ENCODE measurements at places on chromosomes 12 and 14. TPM values are rescaled to one million over a fixed set of nuclear protein-coding genes. Genes with fewer than 3 reads are reported as not detected.

- H3K36me3 ChIP-seq: no peaks in the 10 kb centered on the region
- no peak overlapping the region for H3K27ac ChIP-seq
- peaks cover 5% of the 10 kb centered on the region for H3K27me3 ChIP-seq
- H3K4me3 ChIP-seq: no peak overlapping the region
- H3K4me1 ChIP-seq: no peaks in the 10 kb centered on the region
- DNase-seq: no peak
Measured at GRCh38 chr12:67999244-67999643, 10.0 kb downstream of the IFNG-AS1 start.

DNA sequence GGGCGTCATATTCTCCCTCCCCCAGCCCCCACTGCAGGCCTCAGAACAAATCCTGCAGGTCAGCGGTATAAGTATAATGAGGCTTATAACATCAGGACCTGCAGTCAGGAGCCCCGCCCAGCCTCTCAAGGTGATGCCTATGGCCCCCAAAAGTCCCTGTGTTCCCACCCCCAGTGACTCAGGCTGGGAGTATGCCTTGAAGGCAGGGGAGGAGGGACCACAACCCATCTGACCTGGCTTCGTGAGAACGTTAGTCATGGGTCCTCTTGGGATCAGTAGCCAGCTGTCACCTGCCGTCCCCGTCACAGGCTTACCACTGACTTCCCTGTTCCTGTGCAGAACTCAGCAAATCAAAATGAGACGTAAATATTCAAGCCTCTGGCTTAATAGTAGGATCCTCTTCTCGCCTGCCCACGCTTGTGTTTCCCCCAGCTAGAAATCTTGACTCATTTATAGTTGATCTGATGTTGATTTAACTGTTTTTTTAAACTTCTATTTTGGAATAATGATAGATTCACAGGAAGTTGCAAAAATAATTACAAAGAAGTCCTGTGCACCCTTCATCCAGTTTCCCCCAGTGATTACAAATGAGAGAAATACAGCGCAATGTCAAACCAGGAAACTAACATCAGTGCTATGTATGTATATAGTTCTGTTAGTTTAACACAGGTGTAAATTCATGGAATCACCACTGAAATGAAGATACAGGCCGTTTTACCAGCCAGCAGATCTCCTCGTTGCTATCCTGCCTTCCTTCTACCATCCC, 107.5 kb downstream of the ADGRD1 start:
- no peaks in the 10 kb centered on the region for H3K4me1 ChIP-seq
- H3K27me3 ChIP-seq: peaks cover 89% of the 10 kb centered on the region
- no peak overlapping the region for H3K27ac ChIP-seq
- H3K4me3 ChIP-seq: no peak overlapping the region

GRCh38 chr14:94051779-94052178, 25.6 kb downstream of the OTUB2 start:
- H3K27me3 ChIP-seq: no peaks in the 10 kb centered on the region
- no peak for DNase-seq
- no peak overlapping the region for H3K27ac ChIP-seq

- H3K27ac ChIP-seq: peak within 1 kb of the TSS; percentile 99
- peak; percentile 93 for DNase-seq
- no peaks in the 10 kb centered on the region for H3K27me3 ChIP-seq
- no peaks in the 10 kb centered on the region for H3K36me3 ChIP-seq
- peak within 1 kb of the TSS; percentile 89 for H3K4me3 ChIP-seq
Measured at GRCh38 chr12:109477185-109477962, at the start of the genes KCTD10 and UBE3B. TSS of gene KCTD10 (minus strand) at chr12:109477300. CDS start at chr12:109477262, 38 bp downstream. TSS of gene UBE3B (plus strand) at chr12:109477634. CDS start at chr12:109483552, 5,918 bp downstream.

GRCh38 chr12:68067762-68068376, 78.6 kb downstream of the IFNG-AS1 start:
- H3K27me3 ChIP-seq: peaks cover 15% of the 10 kb centered on the region
- DNase-seq: peak; percentile 15
- no peaks in the 10 kb centered on the region for H3K4me1 ChIP-seq
- H3K36me3 ChIP-seq: no peaks in the 10 kb centered on the region
- H3K4me3 ChIP-seq: no peak overlapping the region

DNA sequence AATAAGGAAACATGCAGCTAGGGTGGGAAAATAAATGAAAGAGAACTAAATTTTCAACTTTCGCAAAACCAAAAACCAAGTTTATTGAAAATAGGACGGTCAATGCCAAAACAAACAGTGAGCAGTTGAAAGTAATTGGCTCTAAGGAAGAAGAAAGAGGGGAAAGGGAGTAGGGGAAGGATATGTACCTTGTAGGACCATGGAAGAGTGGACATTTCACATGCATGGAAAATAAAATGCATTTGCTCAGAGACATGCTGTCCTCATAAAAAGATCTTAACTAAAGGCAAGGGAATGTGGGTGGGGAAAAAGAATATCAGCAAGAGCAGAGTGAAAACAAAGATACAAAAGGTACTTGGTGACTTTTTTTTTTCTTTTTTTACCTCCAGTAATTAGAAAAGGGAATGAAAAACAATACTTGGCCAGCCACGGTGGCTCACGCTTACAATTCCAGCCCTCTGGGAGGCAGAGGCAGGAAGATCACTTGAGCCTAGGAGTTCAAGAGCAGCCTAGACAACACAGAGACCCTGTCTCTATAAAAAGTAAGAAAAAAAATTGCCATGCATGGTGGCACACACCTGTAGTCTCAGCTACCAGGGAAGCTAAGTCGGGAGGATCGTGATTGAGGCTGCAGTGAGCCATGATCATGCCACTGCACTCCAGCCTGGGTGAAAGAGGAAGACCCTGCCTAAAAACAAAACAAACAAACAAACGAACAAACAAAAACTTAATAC, 6.6 kb downstream of the TXNDC16 start:
- DNase-seq: no peak
- no peaks in the 10 kb centered on the region for H3K27me3 ChIP-seq
- H3K27ac ChIP-seq: no peak overlapping the region
- H3K4me1 ChIP-seq: peaks cover under 1% of the 10 kb centered on the region
- H3K4me3 ChIP-seq: no peak overlapping the region

- no peak for DNase-seq
- no peaks in the 10 kb centered on the region for H3K4me1 ChIP-seq
- H3K4me3 ChIP-seq: no peak overlapping the region
- no peaks in the 10 kb centered on the region for H3K27me3 ChIP-seq
- peaks cover 13% of the 10 kb centered on the region for H3K36me3 ChIP-seq
Measured at GRCh38 chr12:68630598-68630997, 19.9 kb downstream of the RAP1B start.

DNA sequence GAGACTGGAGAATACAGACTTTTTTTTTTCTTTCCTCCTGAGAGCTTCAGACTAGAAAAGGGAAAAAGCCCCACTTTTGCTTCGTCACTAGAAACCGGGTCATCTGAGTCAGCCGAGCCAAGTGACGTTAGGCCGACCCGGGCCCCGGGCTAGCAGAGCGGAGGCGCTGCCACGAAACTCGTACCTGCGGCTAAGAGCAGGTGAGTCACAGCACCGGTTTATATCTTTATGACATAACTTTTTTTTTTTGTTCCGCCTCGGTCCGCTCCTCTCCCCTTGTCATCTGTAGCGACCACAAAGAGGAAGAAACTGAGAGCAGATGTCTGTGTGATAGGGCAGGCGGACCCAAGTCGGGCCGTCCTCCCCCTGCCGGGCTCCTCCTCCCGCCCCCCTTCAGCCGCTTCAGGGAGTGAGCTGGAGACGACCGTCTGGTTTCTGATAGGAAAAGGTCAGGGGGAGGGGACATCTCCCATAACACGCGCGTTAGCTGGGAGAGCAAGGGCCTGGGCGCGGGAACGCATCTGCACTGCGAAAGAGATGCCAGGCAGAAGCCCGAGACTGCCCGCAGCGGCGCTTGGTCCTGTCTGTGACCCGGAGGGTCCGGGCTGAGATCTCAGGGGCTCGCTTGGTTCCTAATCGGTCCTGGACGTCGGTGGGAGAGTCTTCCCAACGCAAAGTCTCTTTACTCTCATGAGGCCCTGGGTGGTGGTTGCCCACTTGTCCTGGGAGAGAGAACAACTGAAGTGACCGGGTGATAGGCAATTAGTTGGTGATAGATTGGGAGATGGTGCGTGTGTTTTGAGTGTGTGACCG, 586 bp downstream of the TTC6 start:
- no peak for DNase-seq
- no peaks in the 10 kb centered on the region for H3K36me3 ChIP-seq
- H3K27me3 ChIP-seq: peaks cover 72% of the 10 kb centered on the region
- H3K4me1 ChIP-seq: peaks cover 25% of the 10 kb centered on the region

DNA sequence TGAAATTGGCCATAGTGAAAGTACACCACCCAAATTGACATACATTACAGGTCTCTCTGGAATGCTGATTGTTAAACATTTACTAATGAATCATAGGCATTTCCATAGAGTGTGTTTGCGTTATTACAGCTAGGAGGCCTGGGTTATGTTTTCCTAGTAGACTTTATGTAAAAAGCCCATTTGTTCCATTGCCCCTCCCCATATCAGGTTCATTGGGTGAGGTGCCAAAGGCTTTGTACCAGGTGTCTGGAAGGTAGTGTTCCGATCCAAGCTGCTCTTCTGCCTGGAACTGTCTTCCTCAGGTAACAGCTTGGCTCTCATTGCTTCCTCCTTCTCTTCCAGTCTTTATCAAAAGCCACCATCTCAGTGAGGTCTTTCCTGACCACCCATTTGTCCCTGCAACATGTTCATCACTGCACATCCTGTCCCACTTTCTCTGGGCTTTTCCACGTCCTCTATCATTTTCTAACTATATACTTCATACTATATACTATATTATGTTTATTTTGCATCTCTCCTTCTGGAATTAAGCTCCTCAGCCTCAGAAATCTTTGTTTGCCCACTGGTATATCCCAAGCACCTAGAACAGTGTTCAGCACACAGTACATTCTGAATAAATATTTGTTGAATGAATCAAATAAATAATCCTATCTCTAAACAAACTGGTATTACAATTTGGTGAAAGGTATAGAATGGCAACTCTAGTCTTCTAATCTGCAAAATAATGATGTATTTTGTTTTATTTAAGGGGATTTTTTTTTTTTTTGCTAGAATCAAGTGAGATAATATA, 252.3 kb downstream of the KTN1 start:
- no peaks in the 10 kb centered on the region for H3K4me1 ChIP-seq
- no peaks in the 10 kb centered on the region for H3K27me3 ChIP-seq
- no peak for DNase-seq
- no peak overlapping the region for H3K4me3 ChIP-seq
- H3K27ac ChIP-seq: no peak overlapping the region

GRCh38 chr12:4539167-4539870, 629 bp downstream of the RAD51AP1 start:
- peaks cover 25% of the 10 kb centered on the region for H3K36me3 ChIP-seq
- H3K4me3 ChIP-seq: peak overlapping the region; percentile 88
- H3K27ac ChIP-seq: peak overlapping the region; percentile 98
- no peak for DNase-seq

Gene MYH6
- not detected for total RNA-seq

Gene SERPINA3
- 0.17 TPM for total RNA-seq

Gene SMIM41
- 0.24 TPM for total RNA-seq

Gene GZMH
- not detected for total RNA-seq

Gene NUAK1
- 1.3 TPM for total RNA-seq

Gene SIX1
- total RNA-seq: 25.0 TPM

Gene CSRP2
- total RNA-seq: 59.6 TPM
